ENCODE measurements at places on chromosomes 11 and 22.

DNA sequence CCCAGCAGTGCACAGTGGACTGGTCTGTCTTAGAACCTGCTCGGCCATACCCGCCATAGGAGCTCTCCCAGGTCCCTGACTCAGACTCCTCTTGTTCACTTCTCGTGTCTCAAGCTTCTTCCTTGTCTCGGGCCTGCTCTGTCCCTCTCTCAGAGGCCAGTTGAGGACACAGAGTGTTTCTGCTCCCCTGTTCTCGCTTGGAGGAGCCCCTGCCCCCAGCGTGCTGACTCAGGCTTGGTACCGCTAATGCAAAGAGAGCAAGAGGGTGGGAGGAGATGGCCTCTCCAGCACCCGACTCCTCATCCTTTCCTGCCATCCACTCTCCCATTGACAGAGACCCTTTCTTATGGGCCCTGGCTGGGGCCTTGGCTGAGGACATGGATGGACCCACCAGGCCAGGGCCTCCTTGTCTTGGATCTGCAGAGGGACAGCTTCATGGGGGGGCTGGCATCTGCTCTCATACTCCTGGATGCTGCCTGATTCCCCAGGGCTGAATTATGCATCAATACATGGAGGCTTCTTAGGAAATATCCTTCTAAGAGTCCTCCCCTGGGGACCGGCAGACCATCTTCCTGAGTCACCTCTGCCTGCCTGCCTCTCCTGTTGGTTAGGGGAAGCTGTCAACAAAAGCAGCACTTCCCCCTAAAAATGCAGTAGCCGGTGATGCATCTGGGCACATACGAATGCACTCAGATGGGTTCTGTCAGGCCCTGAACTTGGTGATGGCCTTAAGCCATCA lies 15.9 kb downstream of the TSPAN18 start:
- DNase-seq, result no peak

GRCh38 chr11:62104816-62105653 lies 18.8 kb upstream of the INCENP start:
- no peak for DNase-seq

DNA sequence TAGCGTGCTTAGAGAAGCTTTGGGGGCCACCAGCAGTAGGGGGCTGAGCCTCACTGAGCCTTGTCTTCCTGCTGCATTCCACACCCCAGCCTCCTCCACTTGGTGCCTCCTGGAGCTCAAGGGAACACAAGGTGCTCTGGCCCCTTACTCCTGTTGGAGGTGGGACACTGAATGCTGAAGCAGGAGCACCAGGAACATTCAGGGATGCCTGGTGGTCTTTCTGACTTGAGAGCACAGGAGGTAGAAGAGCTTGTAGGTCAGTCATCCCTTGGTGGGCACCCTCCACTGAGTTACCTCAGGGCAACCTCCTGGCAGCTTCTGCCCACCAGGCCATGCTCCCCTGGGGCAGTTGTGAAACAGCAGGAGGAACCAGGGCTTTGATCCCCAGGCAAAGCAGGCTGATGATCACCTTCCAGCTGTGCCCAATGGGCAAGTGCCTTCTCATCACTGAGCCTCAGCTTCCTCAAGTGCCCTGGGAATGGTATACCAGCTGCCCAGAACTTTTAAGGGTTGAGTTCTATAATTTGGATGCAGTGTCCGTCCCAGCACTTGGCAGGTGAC lies 50.1 kb downstream of the CABIN1 start:
- no peak for DNase-seq

DNA sequence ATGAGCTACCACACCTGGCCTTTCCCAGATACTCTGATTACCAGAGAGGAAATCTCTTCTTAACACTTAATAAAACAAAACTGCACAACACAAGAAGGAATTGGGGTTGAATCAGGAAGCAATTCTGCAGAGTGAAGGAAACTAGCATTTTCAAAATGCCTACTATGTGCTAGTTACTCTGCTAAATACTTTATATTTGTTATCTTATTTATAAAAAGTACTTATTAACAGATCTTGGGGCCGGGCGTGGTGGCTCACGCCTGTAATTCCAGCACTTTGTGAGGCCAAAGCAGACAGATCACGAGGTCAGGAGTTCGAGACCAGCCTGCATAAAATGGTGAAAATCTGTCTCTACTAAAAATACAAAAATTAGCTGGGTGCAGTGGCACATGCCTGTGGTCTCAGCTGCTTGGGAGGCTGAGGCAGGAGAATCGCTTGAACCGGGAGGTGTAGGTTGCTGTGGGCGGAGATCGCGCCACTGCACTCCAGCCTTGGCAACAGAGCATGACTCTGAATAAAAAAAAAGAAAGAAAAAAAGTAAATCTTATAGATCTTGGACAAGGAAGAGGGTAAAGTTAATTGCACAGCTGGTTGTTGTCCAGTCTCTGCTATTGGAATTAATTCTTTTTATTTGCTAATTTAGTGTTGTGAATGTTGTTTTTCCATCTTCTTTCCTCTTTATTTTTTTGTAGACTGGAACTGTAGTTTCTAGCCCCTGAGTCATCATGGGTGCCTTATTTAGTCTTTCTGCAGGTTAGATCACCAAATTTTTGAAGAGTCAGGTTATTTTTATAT lies 22.1 kb downstream of the TMEM135 start:
- no peak for DNase-seq

GRCh38 chr11:125155100-125155444 lies 9.5 kb upstream of the PKNOX2 start:
- DNase-seq, result no peak

- no peak for DNase-seq
These were observed 33.5 kb upstream of the TXNRD2 start for GRCh38 chr22:19974935-19975706.

DNA sequence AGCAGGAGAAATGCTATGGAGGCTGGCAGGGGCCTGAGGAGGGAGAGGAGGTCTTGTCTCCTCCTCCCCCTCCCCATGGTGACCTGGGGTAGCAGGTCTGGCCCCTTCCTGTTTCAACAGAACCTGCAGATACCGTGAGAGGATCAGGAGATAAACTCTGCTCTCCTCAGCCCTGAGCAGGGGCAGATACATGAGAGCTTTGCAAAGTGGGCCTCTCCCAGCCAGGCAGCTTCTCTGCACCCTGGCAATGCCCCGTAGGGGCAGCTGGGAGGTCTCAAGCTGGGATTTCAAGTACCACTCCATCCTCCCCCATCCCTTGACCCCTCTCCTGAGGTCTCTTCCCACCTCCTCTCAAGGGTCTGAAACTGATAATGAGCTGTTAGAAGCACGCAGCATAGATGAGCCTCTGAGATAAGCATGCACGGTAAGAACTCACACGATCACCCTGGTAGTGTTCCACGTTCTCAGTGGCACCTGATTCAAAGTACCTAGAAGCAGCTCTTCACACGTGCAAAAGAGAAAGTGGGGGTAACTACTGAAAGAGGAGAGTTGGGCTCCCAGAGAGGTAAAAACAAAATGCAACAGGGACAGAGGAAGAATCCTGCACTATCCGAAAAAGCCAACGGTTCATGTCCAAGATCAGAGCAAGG lies 4.9 kb upstream of the CCDC86 start:
- no peak for DNase-seq

DNA sequence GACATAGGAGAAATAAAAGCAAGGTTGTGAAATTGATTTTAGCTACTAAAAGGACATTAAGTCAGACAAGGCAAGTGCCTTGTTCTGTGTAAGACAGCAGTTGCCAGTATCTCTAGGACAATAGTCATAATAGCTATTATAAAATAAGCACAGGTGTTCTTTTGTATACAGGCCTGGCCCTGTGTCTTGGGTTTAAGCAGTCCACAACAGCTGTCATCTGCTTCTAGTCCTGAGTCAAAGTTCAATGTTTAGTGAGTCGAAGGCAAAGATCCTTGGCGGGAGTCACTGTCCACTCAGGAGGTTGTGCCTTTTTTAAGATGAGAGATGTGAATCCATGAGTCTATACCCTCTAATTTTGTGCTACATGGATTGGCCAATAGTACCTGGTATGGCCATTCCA lies 79.5 kb downstream of the SC5D start:
- peak; percentile 35 for DNase-seq

GRCh38 chr11:111514216-111515031 lies at the start of gene HOATZ:
Gene HOATZ (plus strand): TSS chr11:111514778. CDS start chr11:111514785, 7 bp downstream.
- peak; percentile 41 for DNase-seq

DNA sequence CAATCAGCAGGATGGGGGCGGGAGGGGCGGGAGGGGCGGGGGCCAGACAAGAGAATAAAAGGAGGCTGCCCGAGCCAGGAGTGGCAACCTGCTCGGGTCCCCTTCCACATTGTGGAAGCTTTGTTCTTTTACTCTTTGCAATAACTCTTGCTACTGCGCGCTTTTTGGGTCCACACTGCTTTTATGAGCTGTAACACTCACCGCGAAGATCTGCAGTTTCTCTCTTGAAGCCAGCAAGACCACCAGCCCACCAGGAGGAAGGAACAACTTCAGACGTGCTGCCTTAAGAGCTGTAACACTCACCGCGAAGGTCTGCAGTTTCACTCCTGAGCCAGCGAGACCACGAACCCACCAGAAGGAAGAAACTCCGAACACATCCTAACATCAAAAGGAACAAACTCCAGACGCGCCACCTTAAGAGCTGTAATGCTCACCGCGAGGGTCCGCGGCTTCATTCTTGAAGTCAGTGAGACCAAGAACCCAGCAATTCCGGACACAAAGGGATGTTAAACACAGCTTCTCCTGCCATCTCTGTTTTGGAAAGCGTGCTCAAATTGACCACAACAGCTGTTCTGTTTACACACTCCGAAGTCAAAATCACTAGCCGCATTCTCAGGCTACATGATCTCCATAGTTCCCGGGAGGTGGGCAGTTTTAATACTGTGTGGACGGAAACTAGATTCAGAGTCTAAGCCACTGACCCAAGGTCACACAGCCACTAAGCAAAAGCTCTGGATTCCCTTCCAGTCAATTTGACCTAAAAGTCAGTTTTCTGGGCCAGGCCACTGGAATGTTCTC lies 11.9 kb downstream of the PLAAT2 start:
- DNase-seq, result no peak

- DNase-seq, result no peak
These were observed 68.7 kb upstream of the AMPD3 start for GRCh38 chr11:10386361-10386760.

DNA sequence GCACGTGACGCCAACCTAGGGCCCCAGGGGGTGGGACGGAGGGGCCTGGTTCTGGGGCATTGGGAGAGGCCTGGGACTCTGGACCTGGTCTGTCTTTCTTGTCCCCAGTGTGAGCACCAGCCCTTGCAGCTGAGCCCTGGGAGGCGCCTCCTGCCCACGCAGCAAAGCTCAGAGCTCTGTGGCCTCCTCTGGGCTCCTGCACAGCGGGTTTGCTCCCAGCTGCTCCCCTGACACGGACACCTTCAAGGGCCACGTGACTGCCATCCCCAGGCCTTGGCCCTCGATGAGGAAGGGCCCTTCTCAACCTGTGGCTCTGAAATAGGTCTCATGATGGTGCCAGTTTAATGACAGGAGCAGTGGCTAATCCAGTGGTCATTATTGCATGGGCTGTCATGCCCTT lies 31.5 kb upstream of the CCDC188 start:
- no peak for DNase-seq

DNA sequence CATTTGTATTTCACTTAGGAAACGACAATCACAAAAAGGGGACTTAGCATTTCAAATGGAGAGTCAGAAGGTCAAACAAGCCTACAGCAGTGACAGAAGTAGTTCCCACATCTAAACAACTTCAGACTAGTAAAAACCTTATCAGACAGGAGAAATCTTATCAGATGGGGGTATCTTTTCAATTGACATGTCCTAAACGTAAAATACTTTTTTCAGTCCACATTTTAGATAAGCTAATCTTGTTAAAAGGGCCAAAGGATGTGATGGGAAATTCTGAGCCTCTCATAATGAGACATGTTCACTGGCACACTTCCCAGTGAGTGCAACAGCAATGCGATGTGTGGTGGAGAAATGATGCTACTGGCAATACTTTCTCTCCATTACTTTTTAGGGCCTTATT lies 2.4 kb downstream of the MAPK1 start:
- DNase-seq, result no peak

GRCh38 chr11:64803846-64804345 lies 882 bp upstream of the MAP4K2 start:
- no peak for DNase-seq

DNA sequence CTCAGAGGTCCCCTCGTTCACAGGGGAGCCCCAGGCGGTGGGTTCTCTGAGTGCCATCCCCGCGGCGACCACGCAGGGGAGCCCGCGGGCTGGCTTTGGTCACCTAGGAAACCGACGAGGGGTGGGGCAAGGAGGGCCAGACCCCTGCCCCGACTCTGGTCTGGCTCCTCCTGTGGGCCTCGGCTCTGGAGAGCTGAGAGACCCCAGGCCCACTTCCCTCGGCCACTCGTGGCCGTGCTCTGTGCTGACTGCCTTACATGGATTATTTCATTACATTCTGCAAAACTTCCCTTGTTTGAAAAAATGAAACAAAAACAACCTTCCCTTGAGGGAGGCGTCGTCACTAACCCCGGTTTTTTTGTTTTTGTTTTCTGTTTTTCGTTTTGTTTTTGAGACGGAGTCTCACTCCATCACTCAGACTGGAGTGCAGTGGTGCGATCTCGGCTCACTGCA lies 15.1 kb upstream of the CYTH4 start:
- DNase-seq, result peak; percentile 34

DNA sequence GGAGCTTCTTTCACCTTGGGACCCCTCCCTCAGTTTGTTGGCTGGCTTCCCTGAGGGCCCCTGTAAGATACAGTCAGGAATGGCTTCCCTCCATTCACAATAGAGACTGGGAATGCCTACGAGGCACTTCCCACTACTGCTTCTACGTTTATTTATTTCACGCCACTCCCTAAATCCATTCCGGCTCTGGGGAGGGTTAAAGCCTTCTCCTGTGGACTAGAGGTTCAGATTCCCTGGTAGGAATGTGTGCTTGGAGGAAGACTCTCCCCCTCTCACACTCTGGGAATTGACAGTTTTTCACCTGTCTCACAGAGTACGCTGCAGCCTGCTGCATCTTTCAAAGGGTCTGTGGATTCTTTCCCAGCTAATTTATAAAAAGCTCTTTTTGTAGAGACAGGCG lies 3.3 kb upstream of the NUCB2 start:
- no peak for DNase-seq

DNA sequence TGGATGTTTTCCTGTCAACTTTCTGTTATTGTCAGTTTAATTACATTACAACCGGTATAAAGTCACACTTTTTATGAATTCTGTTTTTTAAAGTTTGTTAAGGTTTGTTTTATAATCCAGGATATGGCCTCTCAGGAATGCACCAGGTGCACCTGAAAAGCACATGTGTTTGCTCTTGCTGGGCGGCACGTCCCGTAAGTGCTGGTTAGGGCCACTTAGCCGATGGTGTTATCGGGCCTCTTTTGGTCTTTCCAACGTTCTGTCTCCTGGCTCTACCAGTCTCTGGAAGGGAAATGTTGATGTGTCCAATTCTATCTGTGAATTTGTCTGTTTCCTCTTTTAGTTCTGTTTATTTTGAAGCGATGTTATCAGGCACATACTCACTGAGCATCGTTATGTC lies 695.7 kb downstream of the BRD1 start:
- DNase-seq, result no peak
